ENCODE measurements at places on chromosomes 2 and 18.

GRCh38 chr18:35484034-35484433 is 13.7 kb downstream of the INO80C start:
- no peak for DNase-seq

GRCh38 chr2:71697106-71698004 is 244.0 kb downstream of the DYSF start:
- DNase-seq: no peak

- DNase-seq: no peak
These were observed 136.7 kb downstream of the EML6 start for GRCh38 chr2:54859997-54860701.

GRCh38 chr2:16481351-16481750 is 184.3 kb downstream of the CYRIA start:
- no peak for DNase-seq

Measured in activated CD4-positive, alpha-beta T cell treated with anti-CD3 and anti-CD28 coated beads, Interleukin-2, amount 50 U/mL, for 24 hours (primary cell).